Fibroblast of upper back skin (primary cell): ENCODE measurements at places on chromosomes 2 and 18.

- peak; percentile 16 for DNase-seq
Measured at GRCh38 chr18:35740656-35741055, 159.1 kb downstream of the GALNT1 start.

DNA sequence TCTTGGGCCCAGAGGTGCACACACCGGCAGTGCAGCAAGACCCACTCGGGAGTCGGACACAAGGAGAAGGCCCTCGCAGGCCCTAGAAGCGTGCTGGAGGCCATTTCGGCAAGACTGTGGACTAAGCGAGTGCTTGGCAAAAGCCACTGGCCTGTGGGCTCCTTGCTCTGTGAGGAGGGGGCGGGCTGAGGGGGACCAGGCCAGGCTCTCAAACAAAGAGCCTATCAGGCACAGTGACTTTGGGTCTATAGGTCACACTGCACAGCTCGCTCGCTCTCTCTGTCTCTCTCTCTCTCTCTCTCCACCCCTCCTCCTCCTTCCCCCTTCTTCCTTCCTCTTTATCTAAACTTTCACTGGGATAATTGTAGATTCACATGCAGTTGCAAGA, 23.6 kb upstream of the ZCCHC2 start:
- DNase-seq, result no peak

DNA sequence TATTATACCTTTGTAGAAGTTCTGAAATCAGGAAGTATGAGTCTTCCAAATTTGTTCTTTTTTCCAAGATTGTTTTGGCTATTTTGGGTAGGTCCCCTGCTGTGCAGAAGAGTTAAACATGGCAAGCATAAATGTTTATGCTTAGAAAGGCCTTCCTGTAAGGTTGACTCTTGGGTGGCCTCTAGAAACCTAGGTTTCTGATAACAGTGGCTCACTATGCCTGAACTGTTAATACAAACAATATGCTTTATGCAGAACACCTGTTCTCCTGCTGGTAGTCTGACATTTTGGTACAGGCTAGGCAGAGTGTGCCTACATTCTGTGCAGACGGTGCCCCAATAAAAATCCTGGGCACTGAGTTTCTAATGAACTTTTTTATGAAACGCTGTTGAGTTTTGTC, 10.1 kb downstream of the PTPN18 start:
- no peak for DNase-seq

- DNase-seq, result no peak
Measured at GRCh38 chr2:145029081-145029480, 509.2 kb upstream of the ZEB2 start.

GRCh38 chr2:193963472-193964119, 1693.4 kb upstream of the SLC39A10 start:
- peak; percentile 67 for DNase-seq

DNA sequence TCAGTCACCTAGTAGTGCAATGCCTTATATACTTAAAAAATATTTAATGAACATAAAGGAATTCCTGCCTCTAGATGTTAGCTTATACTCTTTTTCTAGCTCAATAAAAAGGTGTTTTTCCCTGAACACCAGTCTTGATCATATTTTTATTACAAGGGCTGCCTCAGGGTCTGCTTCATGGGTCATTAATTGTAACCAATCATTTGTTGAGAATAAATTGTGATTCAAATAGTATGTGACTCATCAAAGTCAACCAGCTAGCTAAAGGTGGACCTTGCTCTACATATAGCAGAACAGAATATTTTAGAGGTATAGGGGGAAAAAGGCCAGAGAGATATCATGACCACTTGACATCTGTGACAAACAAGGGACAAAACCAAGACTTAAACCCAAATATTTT, 114.0 kb downstream of the PIK3C3 start:
- DNase-seq, result no peak

DNA sequence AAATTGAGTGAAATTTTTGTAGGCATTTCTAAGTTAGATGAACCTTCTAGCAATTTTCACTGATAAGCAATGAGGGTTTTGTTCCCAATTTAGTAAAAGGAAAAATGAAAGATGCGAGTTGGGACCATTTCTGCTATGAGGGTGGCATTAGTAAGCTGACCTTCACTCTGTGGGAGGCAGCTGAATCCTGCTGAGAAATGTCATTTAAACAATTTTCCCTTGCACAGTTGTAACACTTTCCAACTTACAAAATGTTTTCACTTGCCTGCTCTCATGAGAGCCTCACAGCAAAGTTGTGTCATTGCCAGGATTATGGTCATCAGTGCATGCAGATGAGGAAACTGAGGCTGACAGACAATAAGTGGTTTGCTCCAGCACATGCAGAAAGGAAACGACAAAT, 527.7 kb downstream of the TNS1 start:
- DNase-seq, result no peak

GRCh38 chr18:14975431-14975830, 227.5 kb downstream of the ANKRD30B start:
- no peak for DNase-seq

GRCh38 chr2:176784633-176785200, 427.9 kb upstream of the HNRNPA3 start:
- DNase-seq, result peak; percentile 28

DNA sequence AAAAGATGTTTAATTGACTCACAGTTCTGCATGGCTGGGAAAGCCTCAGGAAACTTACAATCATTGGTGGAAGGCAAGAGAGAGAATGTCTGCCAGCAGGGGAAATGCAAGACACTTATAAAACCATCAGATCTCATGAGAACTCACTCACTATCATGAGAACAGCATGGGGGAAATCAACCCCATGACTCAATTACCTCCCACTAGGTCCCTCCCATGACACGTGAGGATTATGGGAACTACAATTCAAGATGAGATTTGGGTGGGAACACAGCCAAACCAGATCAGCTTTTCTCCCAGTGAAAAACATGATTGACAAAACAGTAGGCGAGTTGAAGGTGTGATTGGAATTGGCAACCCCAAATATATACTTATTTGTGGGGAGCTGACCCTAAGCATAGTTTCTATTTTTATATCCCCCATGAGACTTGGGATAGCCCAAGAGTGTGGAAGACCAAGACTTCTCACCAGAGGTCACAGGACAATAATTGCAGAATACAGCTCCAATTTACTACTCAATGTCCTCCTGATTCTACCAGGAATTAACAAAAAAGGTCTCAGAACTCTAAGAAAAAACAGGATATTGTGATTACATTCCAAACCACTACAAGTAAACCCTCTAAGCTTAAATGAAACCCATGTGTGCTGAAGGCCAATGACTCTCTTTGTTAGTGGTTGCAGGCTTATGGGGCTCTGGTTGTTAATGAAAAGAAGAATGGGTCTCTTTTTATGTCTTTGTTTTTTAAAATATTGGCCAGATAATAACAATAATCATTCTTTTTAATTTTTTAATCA, 96.1 kb upstream of the PIK3C3 start:
- peak; percentile 40 for DNase-seq

- DNase-seq, result no peak
Measured at GRCh38 chr2:38322224-38322914, 54.7 kb downstream of the ATL2 start.

- no peak for DNase-seq
Measured at GRCh38 chr2:105154119-105154818, 87.3 kb upstream of the GPR45 start.

DNA sequence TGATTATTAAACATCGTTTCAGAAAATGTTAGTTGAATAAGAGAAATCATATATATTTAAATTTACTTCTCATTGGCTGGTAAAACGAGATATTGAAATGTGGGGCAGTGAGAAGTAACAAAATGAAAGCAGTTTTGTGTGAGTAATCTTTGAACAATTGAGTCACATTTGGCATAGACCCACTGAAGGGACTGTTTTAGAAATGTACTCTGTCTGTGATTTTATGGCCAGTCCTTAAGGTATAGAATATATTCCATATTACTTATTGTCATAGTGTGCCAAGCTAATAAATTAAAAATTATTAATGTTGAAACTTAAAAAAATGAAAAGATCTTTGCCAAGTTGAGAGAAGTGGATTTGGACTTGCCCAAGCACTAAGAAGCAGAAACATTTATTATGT, 222.4 kb upstream of the COL3A1 start:
- peak; percentile 19 for DNase-seq

GRCh38 chr2:231013820-231014219, 17.9 kb downstream of the SPATA3 start:
- DNase-seq, result no peak

GRCh38 chr2:104431701-104432121, 422.2 kb upstream of the POU3F3 start:
- DNase-seq, result no peak

GRCh38 chr2:96954011-96954846, 32.2 kb downstream of the FAM178B start:
- DNase-seq, result no peak

DNA sequence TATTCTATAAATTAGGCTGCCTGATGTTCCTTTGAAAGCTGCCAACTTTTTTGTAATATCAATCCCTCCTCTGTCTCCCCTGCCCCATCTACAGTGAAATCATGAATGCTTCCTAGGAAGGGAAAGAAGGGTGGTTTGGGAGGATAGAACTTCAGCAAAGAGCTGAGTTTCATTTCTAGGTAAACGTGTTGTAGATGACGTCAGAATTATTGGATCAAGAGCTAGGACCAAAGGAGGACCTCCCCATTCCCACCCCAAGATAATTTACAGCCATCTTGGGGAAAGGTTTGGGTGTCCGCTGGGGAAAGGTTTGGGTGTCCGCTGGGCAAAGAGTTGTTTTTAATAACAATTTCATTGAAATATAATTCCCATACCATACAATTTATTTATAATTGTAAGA, 11.2 kb upstream of the ANKRD53 start:
- DNase-seq, result no peak
